ENCODE measurements at places on chromosomes 4 and X.

- DNase-seq: no peak
These were observed 84.8 kb downstream of the CHIC1 start for GRCh38 chrX:73647632-73648322.

DNA sequence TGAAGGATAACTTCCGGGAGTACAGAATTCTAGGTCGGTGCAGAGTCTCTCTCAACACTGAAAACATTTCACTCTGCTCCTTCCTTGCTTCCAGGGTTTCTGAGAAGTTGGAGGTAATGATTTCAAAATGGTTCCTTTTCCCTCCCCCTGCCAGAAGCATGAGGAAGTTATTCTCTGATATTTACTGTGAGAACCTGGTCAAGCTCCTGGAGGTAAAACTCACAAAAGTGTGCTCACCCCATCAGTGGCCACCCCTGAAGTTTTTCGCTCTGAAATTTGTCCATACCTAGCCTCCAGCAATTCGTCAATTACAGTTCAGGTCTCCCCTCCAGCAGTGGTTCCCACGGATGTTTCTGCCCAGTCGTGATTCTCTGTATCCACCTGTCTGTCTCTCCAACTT is 16.2 kb upstream of the MECP2 start:
- DNase-seq: no peak

GRCh38 chr4:14897217-14897616 is 105.1 kb upstream of the CPEB2 start:
- no peak for DNase-seq

DNA sequence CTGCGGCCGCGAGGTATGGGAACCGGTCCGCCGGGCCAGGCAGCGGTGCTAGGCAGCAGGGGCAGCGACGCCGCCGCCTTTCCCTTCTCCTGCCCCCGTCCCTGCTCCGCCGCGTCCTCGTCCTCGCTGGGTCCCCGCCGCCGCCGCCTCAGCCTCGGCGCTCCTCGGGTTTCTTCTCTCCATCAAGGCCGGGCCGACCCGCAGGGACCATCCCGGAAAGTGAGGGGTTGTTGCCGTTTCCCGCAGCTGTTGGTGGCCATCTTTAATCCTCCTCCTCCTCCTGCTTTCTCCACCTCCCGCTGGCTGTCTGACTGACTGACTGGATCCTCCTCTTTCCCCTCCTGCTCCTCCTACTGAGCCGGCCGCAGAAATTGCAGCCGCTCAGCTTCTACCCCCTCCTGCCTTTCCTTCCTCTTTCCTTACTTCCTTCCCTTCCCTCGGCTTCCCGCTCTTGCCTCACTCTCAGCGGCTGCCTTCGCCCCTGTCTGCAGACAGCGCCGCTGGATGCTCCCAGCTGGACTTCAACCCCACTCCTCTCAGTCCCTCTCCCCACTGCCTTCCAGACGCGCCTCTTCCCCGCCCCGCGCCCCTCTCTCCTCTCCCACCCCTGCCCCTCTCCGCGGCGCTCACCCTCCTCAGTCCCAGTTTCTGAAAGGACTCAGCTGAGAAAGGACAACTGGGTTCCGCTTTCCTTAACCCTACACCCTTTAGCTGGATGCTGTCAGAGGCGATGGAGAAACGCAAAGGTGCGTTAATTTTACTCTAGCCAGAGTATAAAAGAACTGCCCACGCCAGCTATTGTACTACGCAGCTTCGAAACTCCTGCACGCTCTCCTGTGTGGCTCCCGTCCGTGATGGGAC is at the start of gene WDFY3:
Gene WDFY3 (minus strand): TSS at position 309 of the 861 bp plus-strand sequence. CDS start 106,099 bp downstream, outside the sequence.
- peak; percentile 92 for DNase-seq

GRCh38 chrX:107154787-107155620 is 36.4 kb upstream of the RBM41 start:
- DNase-seq: peak; percentile 45

- peak; percentile 34 for DNase-seq
These were observed 118.3 kb downstream of the DNAAF6 start for GRCh38 chrX:107324493-107325310.

DNA sequence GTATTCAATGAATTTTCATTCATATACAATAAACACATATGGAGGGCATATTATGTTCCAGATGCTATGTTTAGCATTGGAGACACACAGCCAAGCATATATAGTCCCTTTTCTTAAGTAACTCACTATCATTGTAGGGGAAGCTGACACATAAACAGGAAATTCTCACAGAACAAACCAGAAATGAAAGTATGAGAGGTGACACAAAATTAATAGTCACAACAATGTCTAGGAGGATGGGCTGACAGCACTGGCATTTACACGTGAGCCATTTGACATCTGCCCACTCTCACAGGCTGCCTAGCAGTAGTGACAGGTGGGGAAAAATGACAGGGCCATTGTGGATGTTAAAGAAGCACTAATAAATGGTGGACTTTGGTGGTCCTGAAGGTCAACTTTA is 2.6 kb upstream of the CNOT6L start:
- DNase-seq: no peak

DNA sequence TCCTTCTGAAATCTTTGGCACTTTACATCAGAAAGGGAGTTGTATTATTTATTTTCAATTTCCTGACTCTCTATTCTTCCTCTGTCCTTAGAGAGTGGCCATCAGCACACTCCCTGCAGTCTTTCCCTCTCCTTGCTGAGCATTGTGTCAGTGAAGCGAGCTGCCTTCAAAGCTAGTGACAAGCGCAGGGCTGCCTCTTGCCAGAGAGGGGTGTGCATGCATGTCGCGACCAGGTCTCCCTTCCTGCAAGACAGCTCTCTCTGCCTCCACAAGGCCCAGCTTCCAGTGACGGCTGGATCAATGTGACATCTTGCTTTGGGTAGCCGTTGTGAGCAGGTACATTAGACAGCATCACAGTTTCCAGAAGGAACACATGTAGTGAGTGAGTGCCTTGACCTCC is 810.9 kb upstream of the TENM3 start:
- DNase-seq: no peak

DNA sequence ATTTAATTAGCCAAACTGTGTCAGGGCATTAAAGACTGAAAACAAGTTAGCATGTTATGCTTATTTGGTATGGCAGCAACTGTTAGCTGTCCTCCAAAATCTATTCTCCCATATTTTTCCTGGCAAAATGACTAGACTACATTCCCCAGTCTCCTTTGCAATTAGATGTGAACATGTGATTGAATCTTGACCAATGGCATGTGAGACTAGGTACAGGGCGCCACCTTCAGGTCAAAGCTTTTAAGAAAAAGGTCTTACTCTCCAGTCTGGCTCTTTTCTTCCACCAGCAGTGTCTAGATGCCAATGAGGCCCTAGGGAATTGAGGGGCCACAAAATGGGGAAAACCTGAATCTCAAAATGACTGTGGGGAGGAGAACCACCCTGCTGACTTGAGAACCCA is 408.2 kb downstream of the SMARCA1 start:
- DNase-seq: peak; percentile 28

GRCh38 chr4:138611017-138611416 is 368.9 kb upstream of the SLC7A11 start:
- no peak for DNase-seq

DNA sequence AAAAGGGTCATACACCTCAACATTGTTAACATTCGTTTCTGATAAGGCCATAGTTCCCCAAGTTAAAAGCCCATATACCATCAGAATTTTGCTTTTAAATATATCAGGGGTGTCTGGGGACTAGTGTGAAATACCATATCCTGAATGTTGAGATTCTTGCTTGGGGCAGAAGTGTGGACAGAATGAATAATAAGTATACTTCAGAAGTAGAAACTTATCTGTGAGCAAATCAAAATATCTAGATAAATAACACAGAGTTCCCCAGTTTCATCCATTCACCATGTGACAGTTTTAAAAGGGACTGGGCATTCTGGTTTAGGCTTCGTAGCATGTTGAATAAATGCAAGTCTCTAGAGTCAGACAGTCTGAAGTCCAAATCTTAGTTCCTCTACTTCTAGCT is 110.5 kb downstream of the CHRNA9 start:
- no peak for DNase-seq

Data from iris pigment epithelial cell (primary cell).